Thoracic aorta endothelial cell (primary cell): ENCODE measurements at places on chromosomes 2 and 18. TPM values are rescaled to one million over a fixed set of nuclear protein-coding genes. Genes with fewer than 3 reads are reported as not detected.

NEB gene
- total RNA-seq, result 1.2 and 1.3 TPM in 2 replicates

SKOR2 gene
- not detected in 2 replicates for total RNA-seq

SULT1C4 gene
- 4.7 and 8.0 TPM in 2 replicates for total RNA-seq

HOXD3 gene
- total RNA-seq, result 11.2 TPM in 1 of 2 replicates, not detected in the other

LHCGR gene
- total RNA-seq, result not detected in 2 replicates

SCN2A gene
- total RNA-seq, result under 0.01 TPM in 2 replicates

ERFE gene
- total RNA-seq, result 0.79 and 1.2 TPM in 2 replicates

ZNF804A gene
- total RNA-seq, result under 0.01 TPM in 2 replicates

RMND5A gene
- total RNA-seq, result 52.7 and 61.0 TPM in 2 replicates

TNFAIP6 gene
- total RNA-seq, result not detected in 2 replicates

ARID5A gene
- 8.9 and 19.1 TPM in 2 replicates for total RNA-seq

KIF1A gene
- not detected in 2 replicates for total RNA-seq

RAB11FIP5 gene
- 45.1 and 56.6 TPM in 2 replicates for total RNA-seq

DYNAP gene
- total RNA-seq, result not detected in 2 replicates

ALKAL2 gene
- not detected in 2 replicates for total RNA-seq

ESPNL gene
- under 0.01 TPM in 1 of 2 replicates, not detected in the other for total RNA-seq

SERPINB12 gene
- total RNA-seq, result not detected in 2 replicates

DYSF gene
- 122 and 135 TPM in 2 replicates for total RNA-seq

PASK gene
- total RNA-seq, result 6.5 and 9.0 TPM in 2 replicates

ADD2 gene
- 7.3 and 8.4 TPM in 2 replicates for total RNA-seq

ABCG5 gene
- not detected in 2 replicates for total RNA-seq

IL18R1 gene
- 6.4 TPM in 2 replicates for total RNA-seq

DSEL gene
- 8.4 and 14.6 TPM in 2 replicates for total RNA-seq

MDH1B gene
- 0.27 and 0.65 TPM in 2 replicates for total RNA-seq

MPP4 gene
- 8.2 and 15.8 TPM in 2 replicates for total RNA-seq

SERPINB13 gene
- total RNA-seq, result 0.13 TPM in 1 of 2 replicates, not detected in the other

GAL3ST2 gene
- total RNA-seq, result not detected in 2 replicates

KCNIP3 gene
- total RNA-seq, result 0.53 and 2.0 TPM in 2 replicates

FOSL2 gene
- total RNA-seq, result 45.6 and 51.8 TPM in 2 replicates

MRPL53 gene
- 17.3 and 18.4 TPM in 2 replicates for total RNA-seq

TEKT4 gene
- total RNA-seq, result not detected in 2 replicates

TXNDC2 gene
- total RNA-seq, result 0.07 TPM in 1 of 2 replicates, not detected in the other

ABCB11 gene
- 0.50 and 0.53 TPM in 2 replicates for total RNA-seq

TCF23 gene
- not detected in 2 replicates for total RNA-seq

ITSN2 gene
- 72.2 and 87.7 TPM in 2 replicates for total RNA-seq

CD207 gene
- not detected in 2 replicates for total RNA-seq

SCN1A gene
- total RNA-seq, result not detected in 2 replicates

KCNJ13 gene
- not detected in 2 replicates for total RNA-seq

UGT1A3 gene
- total RNA-seq, result not detected in 2 replicates

SLC5A7 gene
- total RNA-seq, result not detected in 2 replicates

ICOS gene
- total RNA-seq, result not detected in 2 replicates

RTP5 gene
- total RNA-seq, result not detected in 2 replicates

TMEM169 gene
- total RNA-seq, result 0.07 and 0.13 TPM in 2 replicates

ARHGAP28 gene
- total RNA-seq, result 14.1 and 26.6 TPM in 2 replicates

GCG gene
- not detected in 2 replicates for total RNA-seq

SPP2 gene
- not detected in 2 replicates for total RNA-seq

RAB6C gene
- total RNA-seq, result not detected in 2 replicates

OR6B2 gene
- total RNA-seq, result not detected in 2 replicates

CNGA3 gene
- total RNA-seq, result under 0.01 TPM in 1 of 2 replicates, not detected in the other

APCDD1 gene
- total RNA-seq, result 0.36 and 0.53 TPM in 2 replicates
